ENCODE measurements at places on chromosomes 11 and 22.

- DNase-seq: no peak
Observed at GRCh38 chr22:41229730-41230400, 10.9 kb downstream of the CHADL start.

- DNase-seq: peak; percentile 25
Observed at GRCh38 chr11:119666463-119667131, 62.4 kb downstream of the NECTIN1 start.

- DNase-seq: no peak
Observed at GRCh38 chr11:45446998-45447397, 160.9 kb upstream of the SYT13 start.

GRCh38 chr11:46006418-46007070, 84.1 kb downstream of the LARGE2 start:
- DNase-seq: peak; percentile 36

DNA sequence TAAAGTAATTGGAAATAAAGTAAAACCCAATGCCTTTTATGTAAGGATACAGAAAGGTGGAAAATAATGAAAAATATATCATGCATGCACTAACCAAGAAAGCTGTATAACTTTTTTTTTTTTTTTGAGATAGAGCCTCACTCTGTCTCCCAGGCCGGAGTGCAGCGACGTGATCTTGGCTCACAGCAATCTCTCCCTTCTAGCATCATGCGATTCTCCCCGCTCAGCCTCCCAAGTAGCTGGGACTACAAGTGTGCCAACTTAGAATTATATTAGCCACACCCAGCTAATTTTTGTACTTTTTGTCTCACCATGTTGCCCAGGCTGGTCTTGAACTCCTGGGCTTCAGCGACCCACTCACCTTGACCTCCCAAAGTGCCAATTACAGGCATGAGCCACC, 4.5 kb downstream of the GGT5 start:
- DNase-seq: no peak

DNA sequence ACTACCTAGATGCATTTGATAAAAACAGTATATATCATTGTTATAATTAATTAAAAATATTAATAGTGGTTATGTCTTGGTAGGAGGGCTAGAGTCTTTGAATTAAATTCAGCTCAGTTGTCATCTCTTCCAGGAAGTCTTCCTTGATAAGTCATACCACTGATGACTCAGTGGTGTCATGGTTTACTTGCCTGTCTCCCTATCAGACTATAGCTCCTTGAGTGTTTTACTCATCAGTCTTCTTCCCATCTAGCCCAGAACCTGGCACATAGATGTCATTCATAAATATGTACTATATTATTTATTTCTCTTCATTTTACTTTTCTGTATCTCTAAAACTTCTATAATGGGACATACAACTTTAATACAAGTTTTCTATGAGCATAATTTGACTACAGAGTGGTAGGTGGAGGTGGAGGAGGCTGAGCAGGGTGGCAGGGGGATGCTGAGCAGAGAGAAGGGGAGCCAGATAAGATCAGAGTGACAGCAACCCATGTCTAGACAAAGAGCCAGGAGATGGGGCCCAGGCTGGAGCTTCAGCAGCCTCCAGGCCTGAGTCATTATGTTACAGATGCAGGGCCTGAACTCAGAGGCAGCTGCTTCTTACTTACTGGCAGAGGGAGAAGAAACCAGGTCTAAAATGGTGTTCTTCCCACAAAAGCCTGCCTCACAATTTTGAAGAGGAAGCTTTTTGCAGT, 82.3 kb upstream of the PHOX2A start:
- no peak for DNase-seq

- DNase-seq: no peak
Observed at GRCh38 chr11:63476618-63477017, 14.3 kb downstream of the PLAAT5 start.

- DNase-seq: no peak
Observed at GRCh38 chr22:18095101-18095805, 15.4 kb upstream of the TUBA8 start.
